ENCODE measurements at places on chromosomes 16 and 17.

DNA sequence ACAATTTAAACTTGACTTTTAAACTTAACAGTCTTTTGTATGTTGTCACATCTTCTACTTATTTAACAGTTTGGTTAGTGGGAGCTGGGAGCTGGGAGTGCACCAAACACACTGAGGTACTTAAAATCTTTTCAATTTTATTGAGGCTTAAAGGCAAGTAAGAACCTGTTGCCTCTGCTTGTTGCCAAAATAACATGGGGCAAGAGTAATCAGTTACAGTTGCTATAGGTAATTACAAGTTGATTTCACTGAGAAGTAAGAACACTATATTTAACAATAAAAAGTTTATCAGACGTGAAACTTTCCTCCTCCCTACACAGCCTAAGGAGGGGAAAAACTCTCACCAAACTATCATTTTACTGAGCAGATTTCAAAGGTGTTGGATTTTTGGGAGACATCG lies 135.2 kb downstream of the FTO start:
- no peak for DNase-seq

DNA sequence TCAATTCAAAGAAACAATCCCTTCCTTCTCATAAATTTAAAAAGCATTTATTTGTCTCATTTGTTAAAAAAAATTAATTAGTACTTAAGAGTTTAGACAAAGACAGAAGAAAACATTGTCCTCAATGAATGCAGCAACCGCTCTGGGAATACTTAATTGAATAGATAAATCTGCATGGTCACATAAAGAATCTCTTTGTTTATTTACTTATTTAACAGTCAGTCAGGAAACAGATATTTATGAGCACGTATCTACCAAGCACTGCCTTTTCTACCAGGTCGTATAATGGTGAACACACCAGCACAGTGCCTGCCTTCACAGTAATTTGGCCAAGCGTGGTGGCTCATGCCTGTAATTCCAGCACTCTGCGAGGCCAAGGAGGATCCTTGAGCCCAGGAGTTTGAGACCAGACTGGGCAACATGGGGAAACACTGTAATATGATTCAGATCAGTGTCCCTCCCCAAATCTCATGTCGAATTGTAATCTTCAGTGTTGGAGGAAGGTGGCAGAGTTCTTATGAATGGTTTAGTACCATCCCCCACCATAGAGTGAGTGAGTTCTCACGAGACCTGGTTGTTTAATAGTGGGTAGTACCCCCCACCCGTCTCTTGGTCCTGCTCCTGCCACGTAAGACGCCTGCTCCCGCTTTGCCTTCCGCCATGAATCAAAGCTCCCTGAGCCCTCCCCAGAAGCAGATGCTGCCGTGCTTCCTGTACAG lies 8.1 kb downstream of the WIPI1 start:
- DNase-seq: no peak

DNA sequence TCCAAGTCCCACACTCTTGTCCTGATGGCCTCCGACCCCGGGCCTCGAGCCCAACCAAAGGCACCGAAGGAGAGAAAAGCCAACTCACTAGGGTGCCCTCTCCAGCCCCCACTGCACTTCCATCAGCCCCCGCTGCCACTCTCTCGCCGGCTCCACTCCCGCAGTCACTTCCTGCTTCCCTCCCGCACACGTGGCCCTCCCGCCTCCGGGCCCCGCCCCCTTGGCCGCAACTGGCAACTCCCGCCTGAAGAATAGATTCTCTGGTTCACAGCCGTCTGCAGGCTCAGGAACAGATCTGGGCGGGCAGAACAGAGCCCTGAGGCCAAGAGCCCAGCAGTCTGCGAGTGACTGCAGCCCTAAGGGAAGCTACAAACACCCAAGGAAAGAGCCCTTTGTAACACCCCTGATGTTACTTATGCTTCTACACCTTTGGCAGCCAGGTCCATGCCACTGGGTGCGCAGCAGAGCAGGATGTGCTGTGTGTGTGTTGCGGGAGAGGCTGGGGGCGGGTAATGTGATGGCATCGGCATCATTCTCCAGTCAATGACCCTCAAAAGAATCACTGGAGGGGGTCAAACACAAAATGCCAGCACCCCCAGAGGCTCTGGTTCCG lies at the start of gene SLC39A11:
SLC39A11 (minus strand) TSS at position 166 of the 613 bp plus-strand sequence. CDS start 3,924 bp downstream, outside the sequence.
- peak; percentile 79 for DNase-seq

- DNase-seq: no peak
Observed at GRCh38 chr17:55692276-55692675, 30.4 kb downstream of the TMEM100 start.

DNA sequence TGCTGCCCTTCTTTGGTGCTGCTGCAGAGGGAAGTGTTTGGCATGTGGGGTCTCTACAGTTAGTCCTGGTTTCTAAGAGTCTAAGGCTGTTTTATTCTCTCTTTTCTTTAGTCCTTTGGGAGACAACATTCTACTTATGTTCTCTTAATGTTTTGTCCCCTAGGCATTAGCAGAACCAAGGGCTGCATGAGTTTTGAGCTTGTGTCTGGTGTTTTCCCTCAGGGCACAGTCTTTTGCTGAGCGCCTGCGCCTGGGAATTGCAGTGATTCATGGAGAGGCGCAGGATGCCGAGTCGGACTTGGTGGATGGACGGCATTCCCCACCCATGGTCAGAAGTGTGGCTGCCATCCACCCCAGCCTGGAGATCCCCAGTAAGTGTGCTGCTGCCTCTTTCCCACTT lies 41.1 kb upstream of the SLC5A10 start:
- no peak for DNase-seq

DNA sequence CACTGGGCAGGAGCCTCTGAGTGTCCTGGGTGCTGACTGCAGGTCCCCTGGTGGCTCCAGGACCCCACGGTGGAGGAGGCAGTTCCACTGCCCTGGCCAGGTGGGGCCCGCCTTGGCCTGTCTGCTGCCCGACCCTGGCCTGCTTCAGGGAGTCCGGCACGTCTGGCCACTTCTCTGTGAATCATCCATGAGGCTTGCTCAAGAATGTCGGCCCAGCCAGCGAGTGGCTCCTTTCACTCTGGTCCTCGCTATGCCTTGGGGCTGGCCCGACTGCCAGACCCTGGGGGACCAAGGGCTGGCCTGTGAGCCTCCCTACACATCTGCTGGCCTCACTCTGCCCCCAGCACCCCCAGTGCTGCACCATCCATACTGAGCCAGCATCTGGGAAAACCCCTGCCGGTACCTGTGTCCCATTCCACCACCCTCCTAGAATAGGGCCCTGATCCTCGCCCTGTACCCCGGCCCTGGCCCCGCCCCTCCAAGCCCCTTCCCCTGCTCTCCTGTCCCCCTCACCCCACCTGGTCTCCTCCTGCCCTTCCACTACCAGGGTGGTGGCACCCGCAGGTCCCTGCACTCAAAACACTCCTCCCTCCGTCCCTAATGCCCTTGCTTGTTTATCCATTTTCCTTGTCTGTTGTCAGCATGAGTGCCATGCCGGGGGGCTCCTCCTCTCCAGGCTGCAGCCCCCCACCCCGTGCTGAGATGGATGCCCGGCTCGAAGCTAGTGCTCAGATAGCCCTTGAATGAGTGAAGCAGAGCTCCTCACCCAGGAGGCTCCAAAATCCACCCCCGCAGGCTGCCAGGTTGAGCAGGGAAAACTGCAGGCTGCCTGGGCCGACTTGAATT lies 35.5 kb downstream of the ADCY7 start:
- DNase-seq: no peak

DNA sequence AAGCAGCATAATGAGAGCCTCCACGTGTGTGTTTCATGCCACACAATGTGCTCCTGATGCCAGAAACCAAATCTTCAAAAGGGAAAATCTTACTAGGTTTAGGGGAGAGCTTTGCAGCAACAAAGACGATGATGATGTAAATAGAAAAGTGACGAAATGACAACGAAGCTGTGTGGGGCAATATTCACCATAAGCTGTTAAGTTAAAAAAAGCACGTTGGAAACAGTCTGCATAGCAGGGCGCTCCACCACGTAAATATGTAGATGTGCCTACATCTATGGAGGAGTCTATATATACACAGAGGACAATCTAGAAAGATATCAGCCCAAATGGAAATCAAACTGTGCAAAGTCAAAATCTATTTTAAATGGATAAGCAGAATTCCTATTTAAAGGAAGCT lies 61.0 kb downstream of the RPH3AL start:
- no peak for DNase-seq

DNA sequence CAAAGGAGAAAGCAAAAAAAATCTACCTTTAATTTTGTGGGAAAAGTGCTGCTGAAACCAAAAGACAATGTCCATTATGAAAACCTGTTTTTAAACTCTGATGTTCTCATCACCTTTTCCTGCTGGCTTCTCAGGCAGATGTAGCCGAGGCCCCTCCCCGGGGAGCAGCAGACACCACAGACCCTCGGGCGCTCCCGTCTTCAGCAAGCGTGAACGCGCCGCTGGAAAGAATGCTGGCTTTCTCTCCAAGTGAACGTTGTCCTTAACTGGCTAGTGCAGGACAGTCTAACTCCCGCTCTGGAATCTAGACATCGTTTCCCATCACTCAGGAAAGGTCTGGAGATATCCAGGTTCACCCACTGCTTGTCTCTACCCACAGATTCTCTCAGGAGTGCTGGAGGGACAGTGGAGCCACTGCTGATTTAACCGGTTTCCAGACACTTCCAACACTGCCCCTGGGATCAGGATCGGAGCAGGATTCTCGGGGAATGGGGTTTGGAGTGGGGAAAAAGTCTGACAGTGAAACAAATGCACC lies 211.2 kb downstream of the RBFOX3 start:
- no peak for DNase-seq

DNA sequence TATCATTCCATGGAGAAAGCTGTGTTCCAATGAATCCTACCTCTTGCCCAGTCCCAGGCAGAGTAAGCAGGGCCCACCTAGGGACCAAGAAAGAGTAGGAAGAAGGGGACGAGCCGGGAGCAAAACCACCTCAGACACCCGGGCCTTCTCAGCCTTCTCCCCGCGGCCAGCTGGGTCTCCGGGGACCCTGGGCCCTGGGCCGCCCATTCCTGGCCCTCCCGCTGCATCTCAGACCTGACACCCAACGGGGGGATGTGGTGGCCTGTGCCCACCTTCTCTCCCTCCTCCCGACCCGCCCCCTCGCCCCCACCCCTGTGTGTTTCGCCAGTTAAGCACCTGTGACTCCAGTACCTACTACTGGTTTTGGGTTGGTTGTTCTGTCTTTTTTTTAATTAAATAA lies 11.4 kb upstream of the CACNG1 start:
- DNase-seq: no peak

GRCh38 chr17:50055055-50055425 lies 870 bp upstream of the ITGA3 start:
- no peak for DNase-seq

GRCh38 chr17:65324611-65325342 lies 187.6 kb downstream of the RGS9 start:
- no peak for DNase-seq

DNA sequence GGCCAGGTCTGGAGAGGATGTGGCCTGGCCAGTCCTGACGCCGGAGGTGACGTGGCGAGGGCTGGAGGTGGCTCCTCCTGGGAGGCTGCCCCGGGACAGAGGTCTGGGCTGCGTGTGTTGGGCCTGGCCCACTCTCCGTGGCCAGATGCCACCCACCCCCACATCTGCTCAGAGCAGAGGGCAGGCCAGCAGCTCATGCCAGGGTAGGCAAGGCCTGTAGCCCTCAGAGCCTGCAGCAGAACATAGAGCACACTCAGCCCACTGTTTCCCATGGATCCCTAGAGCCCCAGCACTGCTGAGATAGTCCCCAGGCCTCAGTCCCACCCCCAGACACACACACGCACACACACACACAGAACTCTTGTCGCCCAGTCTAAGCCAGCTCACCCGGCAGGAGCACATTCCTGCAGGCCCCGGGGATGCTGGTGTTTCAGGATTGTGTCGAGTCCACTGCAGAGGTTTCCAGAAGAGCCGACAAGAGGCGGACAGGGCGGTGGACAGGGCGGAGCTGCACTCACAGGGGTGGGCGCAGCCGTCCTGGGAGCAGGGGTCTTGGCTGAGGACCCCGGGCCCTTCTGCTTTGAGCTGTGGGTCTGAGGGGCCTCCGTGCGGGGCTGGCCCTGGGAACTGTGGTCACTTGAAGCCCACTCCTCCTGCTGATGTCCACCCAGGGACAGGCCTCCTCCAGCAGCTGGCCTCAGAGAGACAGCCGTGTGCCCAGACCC lies 33.4 kb downstream of the SOX8 start:
- no peak for DNase-seq

DNA sequence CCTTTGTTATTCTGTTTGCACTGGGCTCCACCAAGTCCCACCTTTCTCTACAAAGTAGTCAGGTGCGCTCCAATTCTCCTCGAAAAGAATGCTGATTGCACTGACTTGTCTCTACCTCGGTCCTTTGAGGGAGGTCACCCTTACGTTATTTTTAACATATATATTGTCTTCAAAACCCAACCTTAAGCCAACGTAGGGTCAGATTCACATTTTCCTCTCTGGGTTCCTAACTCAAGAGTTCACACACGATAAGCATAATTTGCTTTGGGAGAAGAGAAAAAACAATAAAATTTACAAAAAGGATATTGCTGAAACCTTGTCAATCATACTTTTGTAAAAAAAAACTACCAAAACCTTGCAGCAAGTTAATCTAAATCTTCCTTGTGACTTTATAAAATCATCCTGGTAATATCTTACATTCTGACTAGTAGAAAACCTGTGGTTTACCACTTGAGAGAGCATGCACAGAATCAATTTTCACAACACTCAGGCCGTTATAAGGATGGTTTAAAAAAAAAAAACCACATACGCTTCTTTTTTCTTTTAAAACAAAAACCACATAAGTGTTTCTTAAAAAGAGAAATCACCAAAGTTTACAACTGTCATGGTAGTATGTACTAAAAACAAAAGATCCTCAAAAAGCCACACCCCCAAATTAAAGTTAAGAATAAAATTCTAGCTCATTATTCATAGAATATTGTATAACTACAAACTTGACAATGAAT lies 72.2 kb upstream of the TRAP1 start:
- no peak for DNase-seq

DNA sequence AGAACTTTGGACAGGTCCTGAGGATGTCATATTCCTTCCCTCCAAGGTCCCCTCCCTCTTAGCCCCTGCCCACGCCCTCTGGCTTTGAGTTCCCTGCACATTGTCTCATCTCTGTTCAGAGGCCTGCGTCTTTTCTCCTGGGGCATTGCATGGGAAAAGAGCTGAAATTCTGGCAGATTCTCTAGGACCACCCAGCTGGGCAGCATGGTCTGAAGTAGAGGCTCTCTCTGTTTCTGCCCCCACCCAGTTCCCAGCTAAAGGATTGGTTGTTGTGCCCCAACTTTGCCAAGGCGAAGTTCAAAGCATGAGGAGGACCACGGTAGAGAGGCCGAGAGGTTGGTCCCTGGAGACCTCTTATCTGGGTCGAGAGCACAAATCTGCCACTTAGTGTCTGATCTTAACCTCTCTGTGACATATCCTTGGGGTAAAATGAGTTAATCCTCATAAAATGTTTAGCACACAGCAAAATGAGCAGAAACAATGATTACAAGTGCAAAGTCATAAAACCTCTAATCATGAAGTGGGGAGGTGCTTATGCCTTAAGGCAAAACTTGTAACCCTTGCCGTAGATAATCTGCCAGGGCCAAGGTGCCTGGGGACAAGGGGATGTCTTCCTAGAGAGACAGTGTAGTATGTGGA lies 2.4 kb downstream of the ABAT start:
- DNase-seq: no peak

DNA sequence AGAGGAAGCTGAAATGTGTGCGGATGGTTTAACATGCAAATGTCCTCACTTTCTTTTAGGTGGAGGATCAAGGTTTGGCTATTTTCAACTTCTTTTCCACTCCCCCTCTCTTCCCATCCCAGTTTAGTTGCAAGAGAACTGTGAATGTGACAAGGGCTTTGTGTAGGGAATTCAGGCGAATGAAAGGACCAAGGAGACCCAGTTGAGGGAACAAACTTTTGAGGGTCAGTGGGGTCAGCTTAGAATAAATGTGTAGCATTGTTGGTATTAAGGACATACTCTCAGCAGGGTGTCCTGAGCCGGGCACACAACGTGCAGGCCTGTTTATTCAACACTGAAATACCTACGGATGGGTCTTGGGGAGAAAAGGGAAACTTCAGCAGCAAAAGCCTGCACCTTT lies 346.0 kb downstream of the PMP22 start:
- DNase-seq: no peak
